ENCODE measurements at places on chromosomes 5 and 9. TPM values are rescaled to one million over a fixed set of nuclear protein-coding genes. Genes with fewer than 3 reads are reported as not detected.

The PCDHB14 gene
- 0.07 TPM for total RNA-seq

The GTF2H2 gene
- 9.9 TPM for total RNA-seq

The IRX2 gene
- total RNA-seq = 1.6 TPM

The GRIA1 gene
- not detected for total RNA-seq

The CCDC180 gene
- 0.75 TPM for total RNA-seq

The FLT4 gene
- 3.1 TPM for total RNA-seq

The SNX2 gene
- 36.6 TPM for total RNA-seq

The ACSL6 gene
- total RNA-seq = 0.03 TPM

The LHX2 gene
- 5.8 TPM for total RNA-seq

The ADAMTS6 gene
- total RNA-seq = 0.10 TPM

The PITX1 gene
- total RNA-seq = 32.5 TPM

The LCN12 gene
- 1.5 TPM for total RNA-seq

The SV2C gene
- total RNA-seq = not detected

The CORO2A gene
- 0.59 TPM for total RNA-seq

The BARHL1 gene
- not detected for total RNA-seq

The LRRC19 gene
- total RNA-seq = not detected

The MELK gene
- total RNA-seq = 71.3 TPM

The NCS1 gene
- total RNA-seq = 54.5 TPM

The CBY3 gene
- total RNA-seq = not detected

The FGFR4 gene
- total RNA-seq = 25.0 TPM

The ASB6 gene
- 24.0 TPM for total RNA-seq

The LHX3 gene
- 0.09 TPM for total RNA-seq

The PDGFRB gene
- total RNA-seq = 0.10 TPM

The PTBP3 gene
- total RNA-seq = 28.0 TPM

The SLC45A2 gene
- total RNA-seq = 0.05 TPM

The CLIC3 gene
- 4.5 TPM for total RNA-seq

The CDK5RAP2 gene
- 29.3 TPM for total RNA-seq

The SPAG8 gene
- 0.58 TPM for total RNA-seq

The MYO10 gene
- total RNA-seq = 54.8 TPM

The PCDHB1 gene
- not detected for total RNA-seq

The C8G gene
- total RNA-seq = 1.3 TPM

The PRRT1B gene
- total RNA-seq = 0.70 TPM

The SH3GL2 gene
- total RNA-seq = 0.09 TPM

The MYOT gene
- not detected for total RNA-seq

The IRX1 gene
- not detected for total RNA-seq

The GNG10 gene
- 65.1 TPM for total RNA-seq

The PCDHB11 gene
- 0.05 TPM for total RNA-seq

The RNF180 gene
- 0.45 TPM for total RNA-seq

The NSMF gene
- 47.2 TPM for total RNA-seq

The WNT8A gene
- total RNA-seq = not detected

The SLC6A19 gene
- total RNA-seq = 0.01 TPM

The PDZD2 gene
- 0.10 TPM for total RNA-seq

The KIF20A gene
- total RNA-seq = 48.2 TPM

The PLAC8L1 gene
- total RNA-seq = 0.26 TPM

The FOXD4L6 gene
- not detected for total RNA-seq

The FOCAD gene
- 15.2 TPM for total RNA-seq

The QRFP gene
- total RNA-seq = not detected

All from A549 treated with CORT108297 at 1 μM for 4 hours (cell line).